Cerebellar nuclear complex (tissue), 1 donor: ENCODE measurements at places on chromosomes 6 and 20.

GRCh38 chr6:31621991-31622390 lies 1.5 kb downstream of the PRRC2A start:
- DNase-seq = no peak

DNA sequence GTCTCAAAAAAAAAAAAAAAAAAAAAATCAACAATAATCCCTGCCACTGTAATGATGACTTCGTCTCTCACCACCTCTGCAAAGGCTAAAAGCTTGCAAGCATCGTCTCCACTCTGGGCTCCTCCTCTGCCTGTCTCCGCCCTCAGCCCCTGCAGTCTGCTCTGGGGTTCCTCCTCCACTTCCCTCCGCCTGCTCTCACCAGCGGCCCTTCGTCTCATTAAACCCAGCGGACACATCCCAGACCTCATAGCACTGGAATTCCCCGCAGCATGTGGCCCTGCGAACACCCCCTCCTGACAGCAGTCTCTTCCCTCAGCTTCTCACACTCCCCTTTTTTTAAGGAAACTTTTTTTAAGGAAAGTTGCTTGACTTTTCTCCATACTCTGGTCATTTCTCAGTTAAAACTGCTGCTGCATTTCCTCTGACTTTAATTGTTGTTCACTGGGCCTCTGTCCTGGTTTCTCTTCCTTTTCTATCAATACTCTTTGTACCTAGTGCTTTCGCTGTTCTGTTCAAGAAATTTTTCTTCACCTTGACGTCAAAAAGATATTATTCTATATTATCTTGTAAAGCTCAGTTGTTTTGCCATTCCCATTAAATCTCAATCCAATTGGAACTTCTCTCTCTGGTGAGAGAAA lies 70.9 kb upstream of the PLEKHG1 start:
- DNase-seq = no peak

GRCh38 chr6:13285705-13286104 lies 42.6 kb downstream of the TBC1D7 start:
- no peak for DNase-seq

- DNase-seq = no peak
Observed at GRCh38 chr6:87257046-87257445, 65.3 kb upstream of the SMIM8 start.

DNA sequence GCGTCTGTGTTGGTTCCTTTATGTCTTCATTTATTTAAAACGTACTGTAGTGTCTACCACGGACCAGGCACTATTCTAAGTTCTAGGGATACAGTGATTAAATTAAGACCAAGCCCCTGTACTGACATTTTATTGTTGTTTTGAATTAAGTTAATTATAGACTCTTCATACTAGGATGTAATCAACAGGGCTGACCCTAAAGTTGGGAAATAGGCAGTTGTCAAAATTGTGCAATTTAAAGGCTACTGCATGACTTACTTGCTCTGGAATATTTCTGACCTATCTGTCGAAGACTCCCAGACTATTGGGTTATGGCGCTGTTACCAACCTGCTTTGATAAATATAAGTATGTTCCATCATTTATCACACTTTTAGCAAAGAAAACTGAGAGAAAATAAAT lies 6.7 kb downstream of the MYO6 start:
- no peak for DNase-seq

DNA sequence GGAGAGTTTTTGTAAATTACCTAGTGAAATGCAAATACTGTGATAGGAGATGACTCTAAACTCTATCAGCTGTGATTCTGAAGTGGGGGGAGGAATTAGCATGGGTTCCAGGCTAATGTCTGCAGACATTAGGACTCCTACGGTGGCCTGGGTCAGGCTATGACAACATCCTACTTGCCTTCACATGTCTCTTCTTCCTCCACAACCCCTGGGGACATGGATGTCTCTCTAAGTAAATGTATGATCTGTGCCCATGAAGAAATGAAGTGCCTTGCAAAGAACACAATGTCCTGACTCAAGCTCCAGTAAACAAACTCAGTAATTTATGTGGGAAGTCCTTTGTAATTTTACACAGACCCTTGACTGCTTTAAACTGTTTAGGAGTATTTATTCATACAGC lies 165.8 kb upstream of the EEF1E1 start:
- DNase-seq = no peak

- DNase-seq = no peak
Observed at GRCh38 chr6:163180874-163181541, 233.5 kb upstream of the QKI start.

DNA sequence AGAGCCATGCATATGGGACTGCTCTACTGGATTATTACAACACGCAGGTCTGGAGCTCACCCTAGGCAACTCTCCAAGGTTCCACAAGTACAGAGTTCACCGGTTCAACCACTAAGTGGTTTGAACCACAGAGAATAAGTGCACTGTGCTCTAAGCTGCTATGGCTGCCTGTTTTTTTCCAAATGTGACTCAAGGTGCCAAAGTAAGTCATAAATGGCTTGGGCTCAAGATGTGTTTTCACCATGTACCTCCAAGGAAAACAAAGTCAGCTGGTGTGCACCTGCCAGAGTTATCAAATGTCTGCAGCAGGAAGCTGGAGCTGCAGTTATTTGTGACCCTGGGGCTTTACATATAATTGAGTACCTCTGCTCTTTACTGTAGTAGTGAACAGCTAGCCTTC lies 76.7 kb downstream of the PREP start:
- no peak for DNase-seq

GRCh38 chr6:147909640-147910039 lies 401.1 kb downstream of the SAMD5 start:
- DNase-seq = no peak

GRCh38 chr6:35021004-35021403 lies 120.1 kb downstream of the TCP11 start:
- DNase-seq = no peak

DNA sequence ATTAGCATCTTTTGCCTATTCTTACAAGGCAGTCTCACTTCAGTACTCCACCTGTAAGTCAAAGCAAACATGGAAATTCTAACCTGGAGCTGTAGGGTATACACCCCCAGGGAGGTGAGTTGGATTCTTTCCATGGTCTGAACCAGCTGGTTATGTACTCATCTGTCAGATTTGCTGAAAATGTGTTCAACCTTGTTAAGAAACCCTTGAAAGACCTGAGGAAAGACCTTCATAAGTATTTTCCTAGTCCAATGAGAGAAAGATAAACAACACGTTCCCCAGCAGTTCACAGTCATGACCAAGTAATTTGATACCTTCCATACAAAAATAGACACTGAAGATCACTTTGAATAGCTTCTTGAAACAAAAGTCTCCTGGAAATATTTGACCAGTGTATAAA lies 42.5 kb downstream of the ID4 start:
- DNase-seq = no peak

DNA sequence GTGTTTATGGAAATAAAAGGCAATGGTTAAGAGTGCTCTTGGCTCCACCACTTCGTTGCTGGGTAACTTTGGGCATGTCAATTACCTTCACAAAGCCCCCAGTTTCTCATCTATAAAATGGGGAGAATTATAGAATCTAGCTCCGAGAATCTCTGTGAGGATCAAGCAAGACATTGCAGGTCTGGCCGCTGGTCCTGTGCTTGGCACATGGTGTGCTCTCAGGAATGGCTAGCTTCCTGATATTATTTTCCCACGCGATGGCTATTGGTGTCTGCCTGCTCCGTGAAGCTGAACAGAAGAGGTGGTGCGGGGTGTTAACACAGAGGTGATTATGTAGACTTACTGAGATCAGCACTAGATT lies 57.0 kb downstream of the NOX3 start:
- no peak for DNase-seq

GRCh38 chr20:58783511-58784011 lies 67.1 kb downstream of the GNAS-AS1 start:
- no peak for DNase-seq

- DNase-seq = no peak
Observed at GRCh38 chr6:45655745-45656476, 278.2 kb upstream of the SUPT3H start.

GRCh38 chr6:151494235-151494935 lies 568 bp downstream of the CCDC170 start:
- no peak for DNase-seq

- no peak for DNase-seq
Observed at GRCh38 chr6:144481527-144481926, 196.4 kb downstream of the UTRN start.
